ENCODE measurements at places on chromosomes 12 and 14.

GRCh38 chr12:47882781-47883546 is 21.8 kb downstream of the VDR start:
- peak; percentile 27 for DNase-seq

- no peak for DNase-seq
Measured at GRCh38 chr12:75978677-75979076, 52.9 kb downstream of the PHLDA1 start.

DNA sequence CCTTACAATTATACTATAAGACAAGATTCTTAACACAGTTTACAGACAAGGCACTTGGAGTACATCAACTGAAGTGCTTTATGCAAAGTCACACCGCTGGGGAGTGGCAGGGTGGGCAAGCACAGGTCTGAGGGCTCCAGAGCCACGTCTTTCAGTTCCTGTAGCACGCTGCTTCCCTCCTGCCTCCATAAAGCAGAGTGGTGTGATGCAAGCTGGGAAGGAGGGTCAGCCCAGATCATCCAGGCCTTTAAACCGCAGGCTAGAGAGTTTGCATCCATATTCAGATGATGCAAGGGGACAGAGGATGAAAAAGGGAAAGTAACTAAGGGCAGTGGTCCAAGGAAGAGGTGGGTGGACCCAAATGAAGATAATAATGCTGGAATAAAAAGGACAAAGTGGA is 132.6 kb downstream of the ITPR2 start:
- no peak for DNase-seq

DNA sequence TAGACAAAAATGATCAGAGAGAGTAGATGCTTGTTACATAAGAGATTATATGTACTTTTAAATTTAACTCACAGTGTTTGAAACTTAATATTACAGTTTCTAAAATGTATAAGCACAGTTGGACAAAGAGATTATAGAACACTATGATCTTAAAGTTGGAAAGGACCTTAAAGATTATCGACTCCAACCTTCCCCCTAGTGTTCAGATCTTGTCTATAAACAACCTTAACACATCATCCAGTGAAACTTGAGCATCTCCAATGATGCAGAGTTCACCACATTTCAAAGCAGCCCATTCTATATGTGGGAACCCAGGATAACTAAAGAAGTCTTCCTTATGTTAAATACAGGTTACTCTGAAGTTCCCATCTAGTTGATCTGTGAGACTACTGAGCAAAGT is 480.8 kb downstream of the RMST start:
- DNase-seq = no peak

DNA sequence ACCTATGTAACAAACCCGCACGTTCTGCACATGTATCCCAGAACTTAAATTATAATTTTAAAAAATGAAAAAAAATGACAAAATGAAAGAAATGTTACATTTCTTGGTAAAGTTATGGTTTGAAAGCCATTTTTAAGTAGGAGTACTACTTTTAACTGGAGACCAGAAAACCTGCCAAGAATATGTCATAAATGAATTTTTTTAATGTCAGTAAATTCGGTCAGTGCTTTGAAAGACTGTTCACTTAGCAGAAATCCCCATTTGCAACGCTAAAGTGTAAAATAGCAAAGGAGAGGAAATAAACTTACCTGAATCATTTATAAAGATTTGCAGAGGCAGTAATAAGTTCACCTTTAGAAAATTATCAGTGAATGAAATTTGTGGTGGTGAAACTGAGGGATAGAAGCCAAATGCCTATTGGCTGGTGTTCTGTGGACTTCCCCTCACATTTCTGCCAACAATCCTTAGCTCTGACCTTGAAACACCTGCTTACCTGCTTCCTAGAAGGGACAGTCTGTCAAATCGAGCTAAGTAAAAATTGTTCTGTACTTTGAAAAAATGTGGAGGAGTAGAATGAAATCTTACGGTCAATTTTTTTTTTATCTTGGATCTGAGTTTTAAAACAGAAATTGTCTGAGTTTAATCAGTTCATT is 714.2 kb downstream of the SLC6A15 start:
- DNase-seq = no peak

DNA sequence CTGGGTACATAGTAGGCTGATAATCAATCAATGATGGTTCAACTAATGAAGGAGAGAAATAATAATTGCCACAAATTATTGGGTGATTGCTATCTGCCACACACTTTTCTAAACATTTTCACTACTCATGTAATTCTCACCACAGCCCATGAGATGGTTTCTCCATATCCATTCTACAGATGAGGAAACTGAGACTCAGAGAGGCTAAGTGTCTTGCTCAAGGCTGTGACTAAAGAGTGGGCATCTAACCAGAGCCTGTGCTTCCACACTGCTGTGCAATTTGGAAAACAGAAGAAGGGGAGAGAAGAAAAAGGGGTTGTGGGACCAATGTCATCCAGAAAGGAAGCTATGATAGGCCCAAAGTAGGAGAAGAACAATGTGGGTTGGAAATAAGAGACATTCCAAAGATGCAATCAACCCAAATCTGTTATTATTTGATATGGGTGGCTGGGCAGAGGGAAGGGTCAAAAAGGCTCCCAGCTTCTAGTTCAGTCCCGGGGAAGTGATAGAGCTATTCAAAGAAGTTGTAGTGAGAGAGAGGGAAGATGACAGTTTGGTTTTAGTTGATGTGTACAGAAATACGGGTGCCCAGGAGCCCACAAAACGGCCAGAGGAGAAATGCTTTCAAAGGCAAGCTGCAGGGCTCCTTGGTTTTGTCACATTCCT is 483 bp upstream of the NR1H4 start:
- no peak for DNase-seq

DNA sequence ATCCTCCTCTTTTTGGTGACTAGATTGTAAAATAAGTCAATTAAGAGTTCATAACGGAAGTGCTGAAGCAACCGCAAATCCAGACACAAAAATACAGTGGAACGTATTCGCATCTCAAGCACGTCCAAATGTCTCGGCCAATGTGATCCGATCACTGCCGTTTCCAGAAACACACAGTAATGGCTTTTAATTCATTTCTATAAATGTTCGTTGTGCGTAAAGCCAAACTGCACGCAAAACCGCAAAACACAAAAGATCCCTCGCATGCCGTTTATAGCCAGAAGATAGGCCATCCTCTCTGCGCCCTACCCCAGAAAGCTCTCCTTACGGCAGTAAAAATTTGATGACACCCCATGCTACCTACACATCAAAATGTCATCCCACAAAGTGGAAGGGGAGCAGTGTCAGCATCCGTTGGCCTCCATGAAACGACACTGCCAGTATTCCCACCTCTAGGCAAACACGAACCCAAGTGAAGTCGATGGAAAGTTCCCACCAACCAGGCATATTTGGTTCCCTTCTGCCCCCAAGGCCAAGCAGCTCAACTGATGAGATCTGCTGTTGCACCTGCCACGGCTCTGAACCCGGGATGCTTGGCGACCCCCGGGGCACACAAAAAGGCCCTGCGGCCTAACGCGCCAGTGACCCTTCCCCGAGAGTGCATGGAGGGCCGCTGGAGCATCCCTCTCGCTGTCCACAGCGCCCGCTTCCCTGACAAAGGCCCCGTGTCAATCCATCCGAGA is 1.4 kb downstream of the HECTD4 start:
- no peak for DNase-seq

DNA sequence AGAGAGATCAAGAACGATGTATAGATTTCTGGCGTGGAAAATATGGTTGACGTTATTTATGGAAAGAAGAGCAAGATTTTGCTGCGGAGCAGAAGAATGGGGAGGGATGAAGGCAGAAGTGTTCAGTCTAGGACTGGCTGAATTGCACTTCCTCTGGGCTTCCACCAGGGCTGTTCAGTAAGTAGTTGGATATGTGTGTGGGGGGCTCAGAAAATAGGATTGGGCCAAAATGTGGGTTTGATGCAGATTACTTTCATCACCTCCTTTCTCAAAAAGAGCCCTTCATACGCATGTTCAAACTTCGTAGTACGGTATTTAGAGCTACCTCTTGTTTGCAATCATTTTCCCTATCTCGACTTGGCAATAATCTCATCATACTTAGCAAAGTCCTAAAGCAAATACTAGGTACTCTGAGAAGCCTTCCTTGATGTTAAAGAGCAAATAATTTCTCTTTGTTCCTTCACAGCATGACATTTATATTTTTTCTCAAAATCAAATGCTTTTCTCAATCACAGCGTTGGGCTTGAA is 349.4 kb downstream of the NELL2 start:
- DNase-seq = no peak

DNA sequence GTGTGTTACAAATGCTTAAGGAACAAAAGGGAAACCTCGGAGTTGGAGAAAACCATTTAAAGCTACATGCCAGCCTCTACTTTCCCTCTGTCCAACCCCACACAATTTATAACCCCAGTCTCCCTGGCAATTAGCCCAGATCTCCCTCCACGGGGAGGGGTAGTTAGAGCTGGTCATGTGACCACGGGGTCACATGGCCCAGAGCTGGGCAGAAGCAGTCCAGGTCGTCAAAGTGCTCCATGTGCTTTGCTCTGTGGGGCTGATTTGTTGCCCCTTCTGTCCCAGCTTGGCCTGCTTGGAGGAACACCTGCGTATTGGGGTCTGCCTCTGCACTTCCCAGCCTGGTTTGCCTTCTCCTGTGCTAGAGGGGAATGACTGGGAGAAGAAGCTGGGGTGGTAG is 219.1 kb downstream of the RBM19 start:
- no peak for DNase-seq

- no peak for DNase-seq
Measured at GRCh38 chr12:30098677-30099076, 314.9 kb upstream of the TMTC1 start.

GRCh38 chr12:51368640-51369517 is 22.3 kb downstream of the GALNT6 start:
- peak; percentile 28 for DNase-seq

DNA sequence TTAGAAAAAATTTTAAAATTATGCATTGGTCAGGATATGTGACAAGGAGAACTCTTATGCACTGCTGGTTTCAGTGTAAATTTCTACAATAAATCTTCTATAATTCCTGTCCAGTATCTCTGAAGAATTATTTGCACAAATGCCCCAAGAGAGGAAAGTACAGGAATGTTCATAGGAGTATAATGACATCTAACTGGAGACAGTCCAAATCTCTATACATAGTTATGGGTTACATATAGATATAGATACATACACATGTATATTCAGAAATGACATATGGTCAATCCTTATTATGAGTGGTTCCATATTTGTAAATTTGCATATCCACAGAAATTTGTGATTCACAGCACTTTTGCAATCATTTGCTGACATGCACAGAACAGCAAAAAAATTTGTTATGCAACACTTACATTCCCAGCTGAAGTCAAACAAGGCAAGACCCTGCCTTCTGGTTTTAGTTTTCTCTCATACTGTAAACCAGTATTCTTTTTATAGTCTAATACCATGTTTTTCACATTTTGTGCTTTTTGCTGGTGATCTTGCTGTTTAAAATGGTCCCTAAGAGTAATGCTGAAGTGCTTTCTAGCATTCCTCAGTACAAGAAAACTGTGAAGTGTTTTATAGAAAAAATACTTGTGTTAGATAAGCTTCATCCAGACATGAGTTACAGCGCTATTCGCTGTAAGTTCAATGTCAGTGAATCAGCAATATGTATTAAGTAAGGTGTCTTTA is 103.8 kb downstream of the SLC16A7 start:
- peak; percentile 36 for DNase-seq

- DNase-seq = no peak
Measured at GRCh38 chr12:51676875-51677274, 85.8 kb downstream of the SCN8A start.

- DNase-seq = no peak
Measured at GRCh38 chr12:109010259-109010658, 10.6 kb downstream of the SVOP start.

- DNase-seq = no peak
Measured at GRCh38 chr14:99599393-99599792, 4.6 kb downstream of the CCDC85C start.

DNA sequence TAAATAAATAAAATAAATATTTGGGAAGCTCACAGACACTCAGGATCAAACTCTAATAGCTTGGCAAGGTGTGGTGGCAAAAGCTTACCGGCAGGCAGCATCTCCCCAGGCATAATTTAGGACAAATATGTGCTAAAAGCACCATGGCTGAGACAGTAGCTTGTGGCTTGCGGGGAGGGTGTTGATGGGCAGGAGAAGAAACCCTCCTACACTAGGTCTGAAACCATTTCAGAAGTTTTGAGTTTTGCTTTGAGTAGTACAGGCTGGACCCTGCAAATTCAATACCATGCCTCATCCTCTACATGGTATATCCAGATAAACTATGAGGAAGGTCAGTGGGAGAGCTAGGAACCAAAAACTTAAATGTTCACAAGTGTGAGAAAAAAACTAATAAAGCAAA is 33.1 kb downstream of the MAP3K9 start:
- DNase-seq = no peak

GRCh38 chr12:119195256-119195655 is 16.5 kb downstream of the HSPB8 start:
- DNase-seq = no peak

DNA sequence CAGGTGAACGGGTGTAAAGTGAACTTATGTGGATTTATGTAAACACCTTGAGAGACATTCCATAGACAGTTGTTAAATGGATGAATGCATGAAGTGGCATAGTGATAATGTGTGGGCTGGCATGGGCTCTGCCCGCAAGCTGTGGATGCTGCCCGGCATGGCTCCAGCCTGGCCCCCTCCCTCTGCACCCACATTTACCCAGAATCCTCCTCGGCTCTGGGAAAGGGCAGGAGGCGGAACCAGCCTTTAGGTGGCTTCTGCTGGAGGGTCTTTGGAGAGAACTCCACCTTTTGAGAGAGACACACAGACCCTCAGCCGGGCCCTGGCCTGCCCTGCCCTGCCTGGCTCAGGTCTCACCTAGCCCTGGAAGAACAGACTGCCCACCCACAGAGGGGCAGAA is 18.7 kb downstream of the RASAL1 start:
- no peak for DNase-seq

DNA sequence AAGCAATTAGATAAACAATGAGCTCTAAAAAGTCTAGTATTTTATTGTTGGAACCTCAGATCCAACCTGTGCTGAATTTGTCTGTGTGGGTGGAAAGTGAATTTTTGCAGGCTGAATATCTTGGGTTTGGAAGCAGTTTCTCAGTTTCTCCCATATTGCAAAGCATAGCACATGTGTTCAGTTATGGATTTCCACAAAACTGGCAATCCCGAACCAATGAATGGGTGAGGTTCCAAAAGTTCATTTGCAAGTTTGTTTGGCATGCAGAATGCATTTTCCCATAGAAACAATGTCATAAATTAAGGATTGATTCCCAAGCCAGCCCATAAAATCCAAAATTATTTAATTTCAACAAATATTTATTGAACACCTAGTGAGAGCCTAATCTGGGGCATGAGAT is 43.4 kb downstream of the PLXNC1 start:
- DNase-seq = no peak

DNA sequence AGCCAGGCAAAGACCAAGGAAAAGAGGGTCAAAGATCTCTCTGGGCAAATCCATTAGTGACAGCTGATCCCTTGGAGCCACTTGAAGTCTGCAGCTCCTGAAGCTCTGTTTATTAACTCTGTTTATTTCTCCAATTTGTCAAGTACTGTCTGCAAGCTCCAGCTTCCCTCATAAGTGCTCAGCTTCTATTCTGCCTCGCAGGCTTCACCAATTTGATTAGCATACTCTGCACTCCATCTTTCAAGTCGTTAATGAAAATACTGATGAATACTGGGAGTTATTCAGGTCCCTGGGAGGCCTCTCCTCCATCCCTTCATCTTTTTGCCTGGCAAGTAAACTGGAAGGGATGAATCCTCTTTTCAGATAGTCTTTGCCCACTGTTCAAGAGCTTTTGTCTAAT is 54.3 kb downstream of the TTC9 start:
- DNase-seq = no peak

- no peak for DNase-seq
Measured at GRCh38 chr12:128905003-128905544, 51.8 kb downstream of the GLT1D1 start.

GRCh38 chr12:65876898-65877721 is 52.8 kb downstream of the HMGA2 start:
- DNase-seq = no peak

Measured in fibroblast of skin of back (primary cell).